ENCODE measurements at places on chromosomes 3 and 15.

- DNase-seq: no peak
Observed at GRCh38 chr15:86855307-86856291, 775.9 kb downstream of the AGBL1 start.

- peak; percentile 90 for DNase-seq
Observed at GRCh38 chr3:136658946-136659682, 93.1 kb downstream of the STAG1 start.

DNA sequence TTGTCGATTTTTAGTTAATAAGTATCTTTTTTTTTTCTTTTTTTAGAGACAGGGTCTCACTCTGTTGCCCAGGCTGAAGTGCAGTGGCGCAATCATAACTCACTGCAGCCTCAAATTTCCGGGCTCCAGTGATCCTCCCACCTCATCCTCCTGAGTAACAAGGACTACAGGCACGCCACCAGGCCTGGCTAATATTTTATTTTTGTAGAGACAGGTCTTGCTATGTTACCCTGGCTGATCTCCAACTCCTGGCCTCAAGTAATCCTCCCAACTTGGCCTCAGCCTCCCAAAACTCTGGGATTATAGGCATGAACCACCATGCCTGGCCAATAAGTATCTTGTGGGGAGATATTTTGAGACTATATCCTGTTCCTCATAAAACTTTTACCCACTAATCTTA lies 29.4 kb upstream of the ARID3B start:
- DNase-seq: peak; percentile 34

GRCh38 chr3:99651531-99651930 lies 13.1 kb downstream of the COL8A1 start:
- peak; percentile 92 for DNase-seq

- DNase-seq: peak; percentile 82
Observed at GRCh38 chr3:50163572-50164455, 8.7 kb downstream of the SEMA3F start.

DNA sequence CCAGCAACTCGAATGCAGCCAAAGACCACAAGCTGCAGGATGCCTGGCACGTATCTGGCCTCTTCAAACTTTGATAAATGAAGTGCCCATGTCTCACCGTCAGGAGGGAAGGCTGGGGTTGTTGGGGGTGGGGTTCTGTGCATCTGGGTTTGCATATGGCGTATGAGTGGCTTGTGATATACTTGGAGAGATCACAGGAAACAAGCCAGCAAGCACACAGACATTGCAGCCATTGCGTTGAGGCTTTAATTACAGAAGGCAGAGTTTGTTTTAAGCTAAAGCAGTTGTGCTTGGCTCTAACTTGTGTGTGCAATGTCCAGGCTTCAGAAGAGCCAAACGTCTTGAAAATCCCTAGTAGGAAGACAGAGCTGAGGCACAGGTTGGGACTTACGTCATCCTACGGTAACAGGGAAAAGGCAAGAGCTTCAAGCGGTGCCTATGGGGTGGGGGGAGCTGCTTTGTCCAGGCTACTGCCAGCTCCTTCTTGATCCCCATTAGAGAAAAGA lies 109.2 kb downstream of the ASB7 start:
- no peak for DNase-seq

- peak; percentile 1 for DNase-seq
Observed at GRCh38 chr3:63051920-63052319, 176.7 kb upstream of the CADPS start.

DNA sequence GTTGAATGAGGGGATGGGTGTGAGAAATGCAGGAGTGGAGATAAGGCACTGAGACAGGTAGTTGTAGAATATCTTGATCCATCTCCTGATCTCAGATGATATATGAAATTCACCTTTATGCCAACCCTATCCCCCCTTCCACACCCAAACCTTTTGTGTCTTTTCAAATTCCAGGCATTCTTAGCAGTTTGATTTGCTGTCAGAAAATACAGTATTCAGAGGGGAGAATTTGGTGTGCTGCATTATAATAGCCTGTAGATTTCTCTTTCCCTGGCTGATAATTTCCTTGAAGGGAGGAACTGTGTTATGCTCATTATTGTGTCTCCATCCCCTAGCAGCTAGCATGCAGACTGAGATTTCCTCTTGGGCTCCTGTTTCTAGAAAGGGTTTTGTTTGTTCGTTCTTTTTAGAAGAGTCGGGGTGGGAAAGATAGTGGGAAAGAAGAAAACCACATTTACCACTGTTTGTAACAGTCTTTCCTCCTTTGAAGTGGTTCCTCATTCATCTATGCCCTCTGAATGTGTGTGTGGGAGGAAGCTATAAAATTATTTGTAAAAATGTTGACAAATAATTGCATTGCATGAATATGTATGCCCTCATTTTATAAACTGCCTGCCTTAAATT lies 373.4 kb downstream of the DIPK2A start:
- DNase-seq: no peak

DNA sequence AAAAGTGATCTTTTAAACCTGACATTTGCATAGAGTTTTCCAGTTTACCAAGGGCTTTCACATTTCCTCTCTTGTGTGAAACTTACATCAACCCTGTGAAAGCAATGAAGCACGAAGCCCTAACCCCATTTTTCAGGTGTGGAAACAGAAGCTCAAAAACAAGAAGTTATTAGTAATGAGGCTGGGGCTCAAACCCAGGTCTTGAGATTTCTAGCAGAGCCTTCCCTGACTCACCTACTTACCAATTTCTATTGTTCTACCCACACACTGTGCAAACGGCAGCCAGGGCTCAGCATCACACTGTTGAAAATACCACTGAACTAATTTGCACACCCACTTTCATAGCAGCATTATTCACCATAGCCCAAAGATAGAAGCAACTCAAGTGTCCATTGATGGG lies 117.8 kb upstream of the IGF1R start:
- peak; percentile 34 for DNase-seq

- no peak for DNase-seq
Observed at GRCh38 chr15:81176291-81176893, 20.3 kb upstream of the IL16 start.

GRCh38 chr3:41611008-41611407 lies 350.9 kb downstream of the ULK4 start:
- DNase-seq: no peak

DNA sequence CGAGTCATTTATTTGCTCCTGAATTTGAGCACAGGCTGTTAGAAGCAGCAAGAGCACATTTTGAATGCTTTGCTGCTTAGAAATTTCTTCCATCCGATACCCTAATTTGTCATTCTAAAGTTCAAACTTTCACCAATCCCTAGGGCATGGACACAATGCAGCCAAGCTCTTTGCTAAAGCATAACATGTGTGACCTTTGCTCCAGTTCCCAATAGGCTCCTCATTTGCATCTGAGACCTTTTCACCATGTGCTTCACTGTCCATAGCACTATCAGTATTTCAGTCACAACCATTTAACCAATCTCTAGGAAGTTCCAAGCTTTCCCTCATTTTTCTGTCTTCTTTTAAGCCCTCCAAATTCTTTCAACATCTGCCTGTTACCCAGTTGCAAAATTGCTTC lies 1333.1 kb downstream of the SI start:
- DNase-seq: no peak

DNA sequence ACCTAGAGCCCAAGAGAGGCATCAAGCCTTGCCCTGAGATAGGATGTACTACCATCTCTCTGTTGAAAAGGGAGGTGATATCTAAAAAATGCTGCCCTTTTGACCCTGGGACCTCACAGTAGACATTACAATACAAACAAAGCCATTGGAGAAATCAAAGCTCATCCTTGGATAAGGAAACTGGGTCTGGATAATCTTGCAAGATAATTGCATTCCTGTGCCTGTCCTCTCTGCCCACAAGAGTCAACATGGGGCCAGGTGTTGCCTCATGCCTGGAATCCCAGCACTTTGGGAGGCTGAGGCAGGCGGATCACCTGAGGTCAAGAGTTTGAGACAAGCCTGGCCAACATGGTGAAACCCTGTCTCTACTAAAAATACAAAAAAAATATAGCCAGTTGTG lies 57.3 kb upstream of the DLG1 start:
- no peak for DNase-seq

DNA sequence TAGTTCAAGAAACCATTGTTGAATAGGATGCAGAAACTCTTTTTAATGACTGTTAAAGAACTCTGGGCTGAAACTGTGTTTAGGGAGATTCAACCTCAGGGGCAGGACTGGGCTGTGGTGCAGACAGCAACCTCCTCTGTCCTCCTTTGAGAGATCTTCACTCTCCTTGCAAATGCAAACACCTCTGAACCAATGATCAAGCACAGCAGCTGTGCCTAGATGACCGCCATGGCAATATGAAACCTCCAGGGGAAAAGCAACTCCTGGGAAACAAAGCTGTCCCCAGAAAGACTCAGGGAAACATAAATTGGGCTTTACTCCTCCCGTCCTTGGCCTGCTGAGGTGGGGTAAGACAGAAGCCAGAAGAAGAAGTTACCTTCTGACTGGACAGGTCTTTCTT lies 52.6 kb downstream of the TBC1D2B start:
- DNase-seq: no peak

DNA sequence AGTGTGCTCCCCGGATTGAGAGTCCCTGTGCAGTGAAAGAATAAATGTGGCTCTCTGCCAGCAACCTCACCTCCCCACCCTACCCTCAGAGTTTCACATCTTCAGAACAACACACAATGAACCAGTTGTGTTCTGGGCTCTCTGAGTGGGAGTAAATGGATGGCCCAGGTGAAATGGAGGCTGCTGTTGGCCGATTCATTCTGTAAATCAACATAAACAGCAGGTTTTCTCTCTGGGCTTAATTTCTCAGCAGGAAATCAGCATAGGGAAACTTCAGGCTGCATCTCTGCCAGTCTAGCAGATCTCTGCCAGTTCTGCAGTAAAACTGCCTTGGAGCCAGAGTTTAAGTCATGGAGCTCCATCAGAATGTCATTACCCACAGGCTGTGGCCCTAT lies 54.6 kb upstream of the FURIN start:
- no peak for DNase-seq

DNA sequence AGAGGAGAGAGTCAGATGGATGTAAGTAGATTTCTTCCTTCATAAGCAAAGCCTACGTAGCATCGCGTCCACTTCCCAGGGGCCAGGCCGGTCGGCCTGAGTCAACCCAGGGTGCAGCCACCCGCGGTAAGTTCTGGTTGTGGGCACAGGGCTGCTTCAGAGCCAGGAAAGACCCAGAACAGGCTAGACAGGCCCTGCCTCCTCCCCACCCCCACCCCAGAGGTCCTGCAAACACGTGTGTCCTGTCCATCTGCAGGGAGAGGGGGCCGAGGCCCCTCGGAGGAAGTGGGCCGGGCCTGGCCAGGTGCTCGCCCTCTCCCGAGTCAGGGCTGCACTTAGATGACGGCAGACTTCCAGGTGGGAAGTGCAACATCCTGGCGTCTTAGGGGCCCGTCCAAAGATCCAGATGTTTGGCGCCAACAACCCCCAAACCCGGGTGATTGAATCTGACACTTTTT lies 100.8 kb upstream of the ALDH1A3 start:
- no peak for DNase-seq

DNA sequence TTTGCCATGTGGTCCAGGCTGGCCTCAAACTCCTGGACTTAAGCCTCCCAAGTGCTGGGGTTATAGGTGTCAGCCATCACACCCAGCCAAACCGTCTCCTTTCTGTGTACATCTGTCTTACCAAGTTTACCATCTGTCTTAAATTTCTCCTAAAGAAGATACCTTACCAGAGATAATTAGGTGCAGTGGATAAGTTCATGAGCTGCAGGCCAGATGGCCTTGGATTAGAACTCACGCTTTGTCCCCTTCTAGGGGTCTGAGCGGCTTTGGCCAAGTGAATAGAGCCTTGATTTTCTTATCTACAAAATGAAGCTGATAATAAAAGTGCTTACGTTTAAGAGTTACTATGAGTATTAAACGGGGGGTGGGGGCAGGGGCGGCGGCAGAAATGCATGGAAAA lies 103.9 kb downstream of the SUCLG2 start:
- no peak for DNase-seq

GRCh38 chr15:81865850-81866537 lies 179.8 kb downstream of the MEX3B start:
- DNase-seq: no peak

- DNase-seq: peak; percentile 97
Observed at GRCh38 chr15:75107908-75108838, 84.8 kb downstream of the PPCDC start.

DNA sequence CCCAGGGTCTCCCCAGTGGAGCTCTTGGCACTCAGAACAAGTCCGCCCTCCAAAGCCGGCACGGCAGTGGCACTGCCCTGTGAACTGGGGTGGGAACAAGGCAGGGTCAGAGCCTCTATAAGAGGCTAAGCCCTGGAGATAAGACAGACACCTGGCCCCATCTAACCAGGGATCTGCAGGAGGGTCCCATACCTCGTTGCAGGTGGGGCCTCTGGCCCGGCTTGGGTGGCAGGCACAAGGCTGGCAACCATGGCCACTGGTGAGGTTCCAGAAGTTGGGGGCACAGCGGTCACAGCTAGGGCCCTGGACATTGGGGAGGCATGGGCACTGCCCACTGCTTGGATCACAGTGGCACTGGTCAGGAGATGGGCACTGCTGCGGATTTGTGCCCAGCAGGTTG lies 3.6 kb upstream of the USP19 start:
- no peak for DNase-seq

Measured in renal cortical epithelial cell (primary cell).